ENCODE measurements at places on chromosomes 2 and 18.

DNA sequence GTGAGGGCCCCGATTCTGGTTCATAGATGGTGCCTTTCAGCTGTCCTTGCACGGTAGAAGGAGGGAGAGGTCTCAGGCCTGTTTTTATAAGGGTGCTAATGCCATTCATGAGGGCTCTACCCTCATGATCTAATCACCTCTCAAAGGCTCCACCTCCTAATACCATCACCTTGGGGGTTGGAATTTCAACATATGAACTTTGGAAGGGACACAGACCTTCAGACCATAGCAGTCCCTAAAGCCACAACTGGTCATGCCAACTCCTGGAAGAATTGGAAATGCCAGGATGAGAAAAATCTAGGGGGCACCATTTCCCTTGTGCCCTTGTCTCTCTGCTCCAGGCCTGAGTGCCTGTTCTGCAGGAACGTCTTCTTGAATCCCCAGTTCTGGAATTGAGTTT is 124.8 kb upstream of the DAPL1 start:
- DNase-seq: no peak

DNA sequence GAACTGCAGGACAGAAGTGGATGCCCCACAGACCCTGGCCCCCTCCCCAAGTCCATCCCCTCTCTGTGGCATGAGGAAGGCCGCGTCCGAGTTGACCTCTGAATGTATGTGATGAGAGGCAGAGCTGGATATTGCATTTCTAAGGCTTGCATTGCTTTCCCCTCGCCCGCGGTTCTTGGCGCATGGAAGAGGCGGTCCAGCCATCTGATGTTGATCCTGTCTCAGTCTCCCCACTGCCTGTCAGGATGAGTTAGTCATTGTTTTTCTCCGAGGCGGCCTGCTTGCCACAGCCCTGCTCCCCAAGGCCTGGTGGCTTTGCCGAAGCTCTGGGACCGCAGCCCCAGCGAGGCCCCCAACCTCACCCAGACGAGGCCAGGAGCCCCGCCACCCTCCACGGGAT is 88.6 kb downstream of the SMAD7 start:
- DNase-seq: no peak

DNA sequence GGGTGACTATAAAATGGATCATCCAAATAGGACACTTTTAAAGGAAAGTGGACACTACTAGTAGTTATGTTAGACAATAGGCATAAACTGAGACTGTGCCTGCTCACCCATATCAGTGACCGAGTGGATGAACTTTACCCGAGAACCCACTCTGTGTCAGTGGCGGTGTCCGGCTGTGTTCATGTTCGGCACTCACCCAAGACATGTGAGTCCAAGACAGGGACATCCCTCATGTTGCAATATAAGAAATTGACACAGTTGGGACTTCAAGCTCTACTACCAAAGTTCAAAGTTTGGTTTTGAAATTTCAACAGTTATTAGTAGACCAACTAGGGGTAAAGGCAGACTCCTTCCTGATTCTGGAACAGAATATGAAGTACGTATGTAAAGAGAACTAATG is 326.3 kb upstream of the TNP1 start:
- no peak for DNase-seq

GRCh38 chr2:141492816-141493215 is 638.0 kb downstream of the LRP1B start:
- no peak for DNase-seq

DNA sequence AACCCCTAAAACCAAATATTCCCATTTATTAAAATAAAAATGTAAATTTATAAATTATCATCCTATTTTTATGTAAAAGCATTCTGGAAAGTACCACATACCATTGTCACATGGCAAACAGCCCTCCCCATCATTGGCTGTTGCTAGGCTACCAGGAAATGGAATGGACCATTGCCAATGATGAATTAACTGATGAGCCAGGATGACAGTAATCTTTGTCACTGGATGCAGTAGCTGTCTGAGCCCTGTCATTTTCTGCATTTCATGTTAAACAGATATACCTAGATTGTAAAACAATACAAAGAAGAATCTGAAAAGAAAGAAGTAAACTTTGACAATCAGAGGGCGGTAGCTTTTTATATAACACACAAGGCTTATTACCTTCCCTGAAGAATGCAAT is 641.4 kb downstream of the BCL11A start:
- no peak for DNase-seq

DNA sequence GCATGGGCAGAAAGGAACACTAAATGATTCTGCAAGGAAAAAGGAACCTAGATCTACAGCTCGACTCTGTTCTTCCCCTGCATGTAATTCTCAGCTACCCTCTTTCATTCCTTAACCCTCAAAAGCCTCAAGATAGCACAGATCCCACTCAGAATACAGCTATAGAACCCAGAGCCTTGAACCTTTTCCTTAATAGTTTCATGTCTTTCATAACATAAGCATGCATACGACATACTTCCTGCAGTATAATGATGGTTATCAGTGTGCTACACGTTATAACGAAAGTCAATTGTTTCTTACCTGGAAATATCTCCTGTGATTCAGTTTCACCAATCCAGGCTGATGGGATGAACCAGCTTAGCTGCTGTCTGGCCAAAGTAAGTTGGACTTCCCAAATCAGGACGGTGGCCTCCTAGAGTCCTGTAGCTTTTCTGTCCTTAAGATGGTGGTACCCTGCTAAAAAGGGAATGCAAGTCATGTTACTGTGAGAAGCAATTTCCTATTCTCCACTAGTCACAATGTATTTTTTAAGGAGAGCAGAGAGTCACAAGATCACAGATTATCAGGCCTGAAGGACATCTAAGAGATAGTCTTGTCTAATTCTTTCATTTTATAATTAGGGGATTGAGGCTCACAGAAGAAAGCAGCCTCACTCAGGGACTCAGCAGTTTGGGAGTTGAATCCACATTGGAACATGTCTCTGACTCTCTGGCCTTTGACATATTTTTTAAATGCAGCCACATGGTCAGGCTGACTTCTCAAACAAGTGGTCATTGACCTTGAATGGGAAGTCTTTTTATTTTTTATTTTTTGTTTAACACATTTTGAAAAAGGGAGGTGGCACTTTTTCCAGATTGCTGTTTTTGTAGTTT is 41.8 kb downstream of the CYRIA start:
- DNase-seq: no peak
